ENCODE measurements at places on chromosomes 6 and 20. TPM values are rescaled to one million over a fixed set of nuclear protein-coding genes. Genes with fewer than 3 reads are reported as not detected.

- DNase-seq = no peak
Observed at GRCh38 chr20:10883166-10883565, 209.4 kb upstream of the JAG1 start.

DNA sequence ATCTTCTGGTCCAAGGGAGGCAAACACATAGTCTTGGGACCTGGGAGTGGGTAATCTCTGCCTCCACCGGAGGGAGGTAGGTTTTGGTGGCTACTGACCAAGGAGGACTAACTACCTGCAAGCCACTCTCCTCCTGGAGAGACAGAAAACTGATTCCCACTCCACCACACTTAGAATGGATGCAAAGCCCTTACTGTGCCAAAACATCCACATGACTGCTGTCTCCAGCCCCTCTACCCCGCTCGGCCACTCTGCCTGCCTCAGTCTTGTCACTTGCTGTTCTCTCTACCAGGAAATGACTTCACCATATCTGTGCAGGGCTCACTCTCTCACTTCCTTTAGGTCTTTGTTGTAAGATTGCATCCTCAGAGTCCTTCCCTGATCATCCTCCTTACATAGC lies 129.5 kb upstream of the ARG1 start:
- DNase-seq = no peak

DNA sequence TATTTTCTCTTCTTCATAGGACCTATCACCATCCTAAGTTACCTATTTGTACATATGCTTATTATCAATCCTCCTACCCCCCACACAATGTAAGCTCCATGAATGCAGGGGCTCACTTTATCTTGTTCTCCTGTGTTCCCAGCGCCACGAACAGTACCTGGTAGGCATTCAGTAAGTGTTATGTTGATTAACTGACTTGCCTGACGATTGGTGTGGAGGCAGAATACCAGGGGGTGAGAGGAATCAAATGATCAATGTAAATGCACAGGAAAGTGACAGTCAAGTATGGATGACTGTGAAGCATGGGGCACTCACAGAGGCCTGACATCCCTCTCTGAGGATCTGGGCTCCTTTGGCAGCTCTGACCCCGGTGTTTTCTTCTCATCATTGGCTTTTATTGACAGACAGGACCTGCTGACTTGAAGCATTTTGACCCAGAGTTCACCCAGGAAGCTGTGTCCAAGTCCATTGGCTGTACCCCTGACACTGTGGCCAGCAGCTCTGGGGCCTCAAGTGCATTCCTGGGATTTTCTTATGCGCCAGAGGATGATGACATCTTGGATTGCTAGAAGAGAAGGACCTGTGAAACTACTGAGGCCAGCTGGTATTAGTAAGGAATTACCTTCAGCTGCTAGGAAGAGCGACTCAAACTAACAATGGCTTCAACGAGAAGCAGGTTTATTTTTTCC lies 6.1 kb upstream of the IFT52 start:
- DNase-seq = no peak

- no peak for DNase-seq
Observed at GRCh38 chr20:9535449-9535848, 21.1 kb downstream of the LAMP5 start.

The FAM217A gene
- total RNA-seq = not detected
